Left lung (tissue), 14 donors: ENCODE measurements at places on chromosomes 12 and 14. TPM values are rescaled to one million over a fixed set of nuclear protein-coding genes. Genes with fewer than 3 reads are reported as not detected.

- H3K27ac ChIP-seq, result no peak overlapping the region
- peaks cover 15% of the 10 kb centered on the region for H3K4me1 ChIP-seq
- no peaks in the 10 kb centered on the region for H3K36me3 ChIP-seq
- H3K4me3 ChIP-seq, result no peak overlapping the region
Observed at GRCh38 chr12:2895511-2895910, 4.8 kb downstream of the TULP3 start.

DNA sequence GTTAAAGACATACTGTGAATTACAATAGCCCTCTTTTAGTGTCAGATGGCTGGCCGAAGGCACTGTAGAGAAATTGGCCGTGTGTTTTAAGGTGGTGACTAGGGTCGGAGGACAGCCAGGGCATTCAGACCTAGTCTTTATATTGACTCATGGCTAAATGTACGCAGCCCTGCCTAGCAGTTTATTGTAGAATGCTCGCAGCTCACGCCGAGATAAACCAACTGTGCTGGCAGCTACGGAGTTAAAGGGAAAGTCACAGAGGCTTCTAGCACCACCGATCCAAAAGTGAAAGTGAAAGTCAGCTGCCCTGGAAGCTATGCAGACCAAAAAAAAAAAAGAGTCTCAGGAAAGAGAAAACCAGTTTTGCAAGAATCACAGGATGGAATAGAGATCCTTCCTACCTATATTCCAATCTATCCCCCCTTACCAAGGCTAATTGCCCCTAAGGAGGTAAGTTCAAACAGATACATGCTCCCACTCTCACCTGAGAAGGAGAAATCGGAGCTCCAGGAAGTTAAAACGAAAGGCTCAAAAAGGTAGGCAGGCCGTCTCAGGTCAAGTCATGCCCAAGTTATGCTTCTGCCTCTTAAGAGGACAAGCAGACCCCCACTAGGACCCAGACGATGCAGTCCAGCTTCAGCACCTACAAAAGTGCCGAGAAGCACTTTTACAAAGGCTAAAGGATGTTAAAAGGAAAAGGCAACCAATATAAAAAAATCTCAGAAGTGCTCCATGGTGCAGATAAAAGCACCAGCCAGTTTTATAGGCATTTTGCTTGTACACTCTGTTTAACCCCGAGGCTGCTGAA lies 24.8 kb downstream of the KLRK1 start:
- H3K4me3 ChIP-seq, result peak overlapping the region; percentile 68
- H3K36me3 ChIP-seq, result no peaks in the 10 kb centered on the region
- DNase-seq, result peak; percentile 86
- no peaks in the 10 kb centered on the region for H3K27me3 ChIP-seq
- H3K4me1 ChIP-seq, result peaks cover 17% of the 10 kb centered on the region

- no peak overlapping the region for H3K4me3 ChIP-seq
- H3K27me3 ChIP-seq, result no peaks in the 10 kb centered on the region
- no peaks in the 10 kb centered on the region for H3K4me1 ChIP-seq
- H3K27ac ChIP-seq, result no peak overlapping the region
- no peak for DNase-seq
Observed at GRCh38 chr14:81162941-81163340, 57.8 kb downstream of the GTF2A1 start.

- DNase-seq, result no peak
- no peak overlapping the region for H3K27ac ChIP-seq
Observed at GRCh38 chr12:80317307-80317706, 126.7 kb upstream of the PTPRQ start.

DNA sequence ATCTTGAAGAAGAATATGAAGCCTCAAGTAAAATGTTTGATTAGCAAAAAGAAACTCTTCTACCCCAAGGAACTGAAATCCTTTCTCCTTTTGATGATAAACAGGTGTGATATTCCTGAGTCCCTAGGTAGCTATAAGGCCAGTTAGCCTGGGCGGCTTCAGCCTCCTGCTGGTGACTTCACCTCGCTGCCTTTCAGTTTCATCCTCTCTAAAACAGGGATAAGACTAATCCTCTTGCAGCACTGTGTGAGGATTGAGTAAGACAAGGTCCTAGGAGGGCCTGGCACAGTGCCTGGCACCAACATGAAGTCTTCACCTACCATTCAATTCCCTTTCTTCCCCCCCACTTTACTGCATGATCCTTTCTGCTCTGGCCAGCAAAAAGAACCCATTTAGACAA lies 42.1 kb downstream of the CIT start:
- no peaks in the 10 kb centered on the region for H3K27me3 ChIP-seq
- DNase-seq, result no peak
- H3K4me1 ChIP-seq, result no peaks in the 10 kb centered on the region
- H3K36me3 ChIP-seq, result peaks cover 4% of the 10 kb centered on the region

RAB15 gene
- total RNA-seq, result 21.8 TPM

- H3K27ac ChIP-seq, result no peak overlapping the region
- no peak overlapping the region for H3K4me3 ChIP-seq
- H3K27me3 ChIP-seq, result no peaks in the 10 kb centered on the region
- no peak for DNase-seq
- H3K36me3 ChIP-seq, result no peaks in the 10 kb centered on the region
Observed at GRCh38 chr12:132359971-132360370, 30.6 kb upstream of the GALNT9 start.

GPR135 gene
- total RNA-seq, result 2.6 TPM

GRCh38 chr12:106769546-106769945 lies 4.9 kb upstream of the RIC8B start:
- H3K4me1 ChIP-seq, result peaks cover 4% of the 10 kb centered on the region
- peaks cover 16% of the 10 kb centered on the region for H3K27me3 ChIP-seq
- H3K36me3 ChIP-seq, result no peaks in the 10 kb centered on the region

CCDC198 gene
- not detected for total RNA-seq

- H3K27ac ChIP-seq, result no peak overlapping the region
- no peak for DNase-seq
- H3K4me1 ChIP-seq, result peaks cover 45% of the 10 kb centered on the region
- no peak overlapping the region for H3K4me3 ChIP-seq
- no peaks in the 10 kb centered on the region for H3K36me3 ChIP-seq
- no peaks in the 10 kb centered on the region for H3K27me3 ChIP-seq
Observed at GRCh38 chr12:104740668-104741067, 217.4 kb downstream of the SLC41A2 start.

CEBPE gene
- 1.0 TPM for total RNA-seq

DNA sequence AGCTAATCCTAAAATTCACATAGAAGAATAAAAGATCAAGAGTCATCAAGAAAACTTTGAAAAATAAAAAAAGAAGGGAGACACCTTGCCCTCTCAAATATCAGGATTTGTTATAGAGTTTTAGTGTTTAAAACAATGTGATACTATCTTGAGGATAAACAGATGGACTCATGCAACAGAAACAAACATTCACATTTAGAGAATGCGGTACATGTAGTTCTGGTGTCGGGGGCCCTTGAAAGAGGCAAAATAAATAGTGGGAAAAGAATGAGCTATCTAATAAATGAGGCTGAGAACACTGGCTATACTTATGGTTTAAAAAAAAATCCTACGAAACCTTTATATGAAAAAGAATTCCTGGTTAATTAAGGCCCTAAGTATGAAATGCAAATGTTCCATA lies 127.7 kb downstream of the LLPH start:
- DNase-seq, result no peak
- no peak overlapping the region for H3K27ac ChIP-seq
- H3K27me3 ChIP-seq, result no peaks in the 10 kb centered on the region

NPAS3 gene
- total RNA-seq, result 0.21 TPM

DNA sequence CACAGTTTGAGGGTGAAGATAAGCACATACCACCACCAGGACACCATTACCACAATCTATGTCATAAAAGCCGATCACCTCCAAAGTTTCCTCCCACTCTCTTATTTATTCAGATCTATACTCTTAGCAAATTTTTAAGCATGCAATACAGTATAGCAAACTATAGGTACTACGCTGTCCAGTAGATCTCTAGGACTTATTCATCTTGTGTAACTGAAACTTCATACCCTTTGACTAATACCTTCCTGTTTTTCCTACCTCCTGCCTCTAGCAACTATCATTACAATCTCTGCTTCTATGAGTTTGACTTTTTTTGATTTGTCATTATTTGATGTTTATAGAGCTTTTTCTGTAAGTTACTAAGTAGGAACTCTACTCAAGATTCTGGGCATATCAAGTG lies 84.5 kb upstream of the MANSC4 start:
- no peaks in the 10 kb centered on the region for H3K27me3 ChIP-seq
- H3K4me1 ChIP-seq, result no peaks in the 10 kb centered on the region
- DNase-seq, result no peak
- H3K36me3 ChIP-seq, result no peaks in the 10 kb centered on the region
- H3K27ac ChIP-seq, result no peak overlapping the region

DNA sequence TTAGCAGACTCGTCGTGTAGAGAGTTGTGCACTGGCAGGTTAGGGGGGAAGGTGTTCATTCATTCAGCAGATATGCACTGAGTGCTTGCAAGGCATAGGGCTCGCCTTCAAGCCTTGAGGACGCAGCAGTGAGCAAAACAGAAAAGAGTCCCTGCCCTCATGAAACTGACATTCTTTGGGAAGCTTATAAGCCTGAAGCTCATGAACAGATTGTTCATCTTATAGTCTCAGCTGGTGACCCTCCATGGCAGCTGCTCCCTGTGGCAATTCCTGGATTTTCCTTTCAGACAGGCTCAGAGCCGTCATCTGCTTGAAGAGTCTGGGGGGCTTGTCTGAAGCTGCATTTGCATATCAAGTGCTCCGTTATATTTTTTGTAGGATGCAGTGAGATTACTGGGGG lies 148.4 kb downstream of the PRKCH start:
- H3K27me3 ChIP-seq, result no peaks in the 10 kb centered on the region
- peak overlapping the region; percentile 80 for H3K27ac ChIP-seq
- no peaks in the 10 kb centered on the region for H3K36me3 ChIP-seq
- no peak overlapping the region for H3K4me3 ChIP-seq
- peaks cover 93% of the 10 kb centered on the region for H3K4me1 ChIP-seq

- no peaks in the 10 kb centered on the region for H3K36me3 ChIP-seq
- no peak overlapping the region for H3K4me3 ChIP-seq
- no peaks in the 10 kb centered on the region for H3K27me3 ChIP-seq
- peak; percentile 21 for DNase-seq
- H3K4me1 ChIP-seq, result peaks cover 9% of the 10 kb centered on the region
Observed at GRCh38 chr12:58425481-58426392, 484.4 kb downstream of the ATP23 start.

TEX52 gene
- not detected for total RNA-seq

KRT73 gene
- not detected for total RNA-seq

DNA sequence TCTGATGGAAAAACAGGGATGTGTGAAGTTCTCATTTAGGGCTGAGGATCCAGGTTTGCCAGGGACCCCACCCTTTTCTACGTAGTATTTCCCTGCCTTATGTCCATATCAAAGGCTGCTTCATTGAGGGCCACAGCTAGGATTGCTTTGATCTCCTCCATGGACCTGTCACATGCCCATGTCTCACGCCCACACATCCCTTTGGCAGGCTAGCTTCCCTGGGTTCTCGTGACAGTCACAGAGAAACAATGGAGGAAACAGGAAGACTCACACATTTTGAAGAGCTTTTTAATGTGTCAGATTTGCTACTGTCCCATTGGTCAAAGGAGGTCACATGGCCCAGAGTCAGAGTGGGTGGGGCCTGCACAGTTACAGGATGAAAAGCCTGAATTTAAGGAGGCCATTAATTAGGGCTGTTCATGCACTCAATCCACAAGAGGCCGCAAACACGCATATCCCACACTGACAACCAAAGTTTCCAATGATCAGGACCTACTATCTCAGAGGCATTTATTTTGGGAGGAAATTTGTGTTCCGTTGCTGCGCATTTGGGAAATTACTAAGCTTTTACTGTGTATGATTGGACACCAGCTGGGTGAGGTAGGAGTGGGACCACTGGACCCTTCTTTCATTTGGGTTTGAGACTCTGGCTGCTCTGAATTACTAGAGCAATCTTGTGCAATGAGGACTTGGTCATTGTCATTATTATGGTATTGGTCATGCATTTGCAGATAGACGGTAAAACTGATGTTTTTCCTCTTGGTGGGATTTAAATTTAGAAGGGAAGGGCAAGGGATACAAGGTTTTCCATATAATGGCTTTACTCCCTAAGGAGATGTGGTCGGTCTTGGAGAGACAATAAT lies 266.2 kb downstream of the KTN1 start:
- DNase-seq, result no peak
- H3K27me3 ChIP-seq, result no peaks in the 10 kb centered on the region
- no peak overlapping the region for H3K27ac ChIP-seq
- no peaks in the 10 kb centered on the region for H3K4me1 ChIP-seq
- H3K36me3 ChIP-seq, result no peaks in the 10 kb centered on the region
- H3K4me3 ChIP-seq, result no peak overlapping the region

NTF3 gene
- 0.79 TPM for total RNA-seq

DNA sequence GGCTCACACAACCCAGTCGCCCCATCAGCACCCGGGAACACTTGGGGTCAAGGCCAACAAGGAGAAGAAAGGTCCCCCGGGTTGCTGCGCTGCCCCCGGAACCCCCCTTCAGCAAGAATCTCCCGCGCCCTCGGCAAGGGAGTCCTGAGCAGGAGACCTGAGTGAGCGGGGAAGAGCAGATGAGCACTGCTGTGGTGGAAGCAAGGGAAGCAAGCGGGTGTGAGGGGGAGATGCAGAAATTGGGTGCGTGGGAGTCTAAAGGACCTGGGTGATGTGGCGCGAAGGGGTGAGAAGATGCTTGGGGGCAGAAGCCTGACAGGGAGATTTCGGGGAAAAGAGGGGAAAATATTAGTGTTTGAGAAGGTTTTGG lies 105.5 kb upstream of the PRB2 start:
- H3K36me3 ChIP-seq, result no peaks in the 10 kb centered on the region
- peaks cover 44% of the 10 kb centered on the region for H3K27me3 ChIP-seq
- H3K4me3 ChIP-seq, result no peak overlapping the region
- DNase-seq, result no peak
- no peak overlapping the region for H3K27ac ChIP-seq

- no peak overlapping the region for H3K4me3 ChIP-seq
- no peaks in the 10 kb centered on the region for H3K4me1 ChIP-seq
- no peaks in the 10 kb centered on the region for H3K27me3 ChIP-seq
- no peaks in the 10 kb centered on the region for H3K36me3 ChIP-seq
Observed at GRCh38 chr12:30015631-30016337, 232.0 kb upstream of the TMTC1 start.

DNA sequence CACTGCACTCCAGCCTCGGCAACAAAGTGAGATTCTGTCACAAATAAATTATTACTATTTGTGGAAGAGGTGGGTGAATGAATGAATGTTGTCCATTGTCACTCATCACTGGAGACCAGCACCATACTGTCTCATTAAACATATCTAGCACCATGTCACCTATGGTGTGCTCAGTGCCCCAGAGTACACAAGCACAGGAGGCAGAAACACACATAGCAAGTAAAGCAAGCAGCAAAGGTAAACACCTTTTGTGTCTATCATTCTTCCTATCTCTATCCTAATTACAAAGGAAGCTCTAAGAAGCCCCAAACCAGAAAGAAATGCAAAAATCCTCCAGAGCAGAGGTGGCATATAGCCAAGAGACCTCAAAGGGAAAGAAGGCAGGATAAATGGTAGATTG lies 9.2 kb downstream of the ERO1A start:
- H3K27me3 ChIP-seq, result no peaks in the 10 kb centered on the region
- H3K27ac ChIP-seq, result no peak overlapping the region
- H3K36me3 ChIP-seq, result peaks cover 9% of the 10 kb centered on the region
- no peak overlapping the region for H3K4me3 ChIP-seq
- no peak for DNase-seq

CYP27B1 gene
- total RNA-seq, result 4.7 TPM

- H3K4me3 ChIP-seq, result no peak overlapping the region
- H3K36me3 ChIP-seq, result no peaks in the 10 kb centered on the region
- no peak for DNase-seq
- H3K27ac ChIP-seq, result no peak overlapping the region
Observed at GRCh38 chr12:80745851-80746505, 29.3 kb downstream of the MYF5 start.

- no peak overlapping the region for H3K4me3 ChIP-seq
- H3K27me3 ChIP-seq, result no peaks in the 10 kb centered on the region
- peak overlapping the region; percentile 7 for H3K27ac ChIP-seq
- peaks cover 12% of the 10 kb centered on the region for H3K4me1 ChIP-seq
Observed at GRCh38 chr12:6241495-6241894, 41.3 kb downstream of the CD9 start.

RFLNA gene
- 2.0 TPM for total RNA-seq

WIF1 gene
- total RNA-seq, result 78.1 TPM
